NCI-H1694 treated with DMSO at 0.1 percent for 48 hours (cell line): ENCODE measurements at places on chromosomes 1 and 21.

DNA sequence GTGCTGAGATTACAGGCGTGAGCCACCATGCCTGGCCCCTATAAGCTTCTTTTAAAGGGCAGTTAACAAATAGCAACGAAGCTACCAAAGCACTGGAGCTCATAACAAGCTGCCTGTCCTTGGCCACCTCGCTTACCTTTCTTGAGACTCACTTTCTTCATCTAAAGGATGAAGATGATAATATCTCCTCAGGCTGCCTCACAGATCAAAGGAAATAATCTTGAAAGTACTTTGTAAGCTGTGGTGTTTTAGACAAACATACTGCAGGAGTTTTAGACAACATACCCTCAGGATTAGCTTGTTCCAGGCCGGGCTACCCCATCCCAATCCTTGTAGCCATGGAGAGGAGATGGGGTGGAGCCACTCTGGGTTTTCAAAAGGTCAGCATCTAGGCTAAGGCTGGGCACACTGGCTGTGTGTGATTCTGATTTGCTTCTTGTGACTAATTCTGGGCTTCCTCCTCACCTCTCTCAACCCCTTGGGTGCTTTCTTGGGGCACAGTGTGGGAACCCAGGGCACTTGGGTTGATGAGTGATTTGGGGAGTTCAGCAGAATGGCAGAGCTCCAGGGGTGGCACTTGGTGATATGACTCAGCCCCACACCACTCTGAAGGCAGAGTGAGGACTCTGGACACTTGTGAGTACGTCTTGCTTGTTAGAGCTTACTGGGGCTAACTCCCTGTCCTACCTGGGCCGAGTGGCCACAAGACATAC lies 5.2 kb downstream of the GPR25 start:
- DNase-seq = no peak

DNA sequence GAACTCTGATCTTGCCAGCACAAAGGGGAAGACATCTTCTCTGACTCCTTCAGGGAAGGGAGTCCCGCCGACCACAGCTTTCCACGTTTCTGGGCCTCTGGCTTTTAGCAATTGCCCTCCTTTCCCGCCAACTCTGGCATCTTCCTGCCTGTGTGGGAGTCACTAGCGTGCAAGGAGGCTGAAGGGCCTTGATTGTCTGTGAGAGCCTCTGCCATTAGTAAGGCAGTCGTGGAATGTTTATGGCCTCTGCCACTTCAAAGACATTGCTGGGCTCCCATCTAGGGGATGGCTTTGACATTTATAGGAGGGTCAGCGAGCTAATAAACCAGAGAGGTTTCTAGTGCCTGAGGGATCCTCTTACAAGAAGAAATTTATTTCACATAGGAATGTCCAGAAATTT lies 14.3 kb upstream of the PROK1 start:
- DNase-seq = no peak

DNA sequence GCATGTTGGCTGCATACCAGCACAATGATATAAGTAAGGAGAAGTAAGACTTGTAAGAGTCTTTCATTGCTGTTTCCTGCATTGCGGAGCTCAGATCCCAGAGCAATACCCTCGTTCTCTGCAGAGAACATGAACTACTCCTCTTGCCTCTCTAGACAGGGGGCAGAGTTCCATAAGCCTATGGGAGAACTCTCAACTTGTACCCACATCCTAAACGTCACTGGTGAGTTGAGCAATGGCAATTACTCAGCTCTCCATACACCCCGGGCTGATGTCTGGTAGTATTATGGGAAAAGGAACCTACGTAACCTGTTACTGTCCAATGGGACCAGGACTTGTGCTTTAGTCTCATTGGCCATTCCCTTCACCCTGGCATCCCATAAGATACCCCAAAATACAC lies 27.3 kb upstream of the ZNF496 start:
- no peak for DNase-seq

- DNase-seq = no peak
Measured at GRCh38 chr1:18955131-18955440, 1.4 kb downstream of the IFFO2 start.

DNA sequence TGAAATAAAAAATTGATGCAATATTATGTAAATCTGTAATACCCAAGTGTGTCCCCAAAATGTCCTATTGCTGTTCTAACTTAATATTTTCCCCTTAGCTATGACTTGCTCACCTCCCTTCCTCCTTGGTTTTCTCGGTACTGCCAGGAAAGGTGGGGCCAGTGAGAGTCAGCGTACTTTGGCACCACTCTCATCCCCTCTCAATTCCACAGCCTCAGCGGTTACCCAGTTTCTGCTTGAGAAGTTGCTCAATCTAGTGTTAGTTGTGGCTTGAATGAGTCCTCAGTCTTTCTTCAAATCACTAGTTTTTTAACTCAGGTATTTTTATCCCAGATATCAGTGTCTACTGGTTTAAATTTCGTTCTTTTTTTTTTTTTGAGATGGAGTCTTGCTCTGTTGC lies 32.3 kb downstream of the BCAS2 start:
- no peak for DNase-seq

- no peak for DNase-seq
Measured at GRCh38 chr1:14180738-14181137, 417.7 kb upstream of the KAZN start.

GRCh38 chr1:201655910-201656309 lies 117.0 kb downstream of the NAV1 start:
- no peak for DNase-seq

GRCh38 chr1:192256674-192257334 lies 60.0 kb upstream of the RGS21 start:
- DNase-seq = no peak

- DNase-seq = peak; percentile 84
Measured at GRCh38 chr1:153386500-153386901, 4.4 kb downstream of the S100A8 start.

DNA sequence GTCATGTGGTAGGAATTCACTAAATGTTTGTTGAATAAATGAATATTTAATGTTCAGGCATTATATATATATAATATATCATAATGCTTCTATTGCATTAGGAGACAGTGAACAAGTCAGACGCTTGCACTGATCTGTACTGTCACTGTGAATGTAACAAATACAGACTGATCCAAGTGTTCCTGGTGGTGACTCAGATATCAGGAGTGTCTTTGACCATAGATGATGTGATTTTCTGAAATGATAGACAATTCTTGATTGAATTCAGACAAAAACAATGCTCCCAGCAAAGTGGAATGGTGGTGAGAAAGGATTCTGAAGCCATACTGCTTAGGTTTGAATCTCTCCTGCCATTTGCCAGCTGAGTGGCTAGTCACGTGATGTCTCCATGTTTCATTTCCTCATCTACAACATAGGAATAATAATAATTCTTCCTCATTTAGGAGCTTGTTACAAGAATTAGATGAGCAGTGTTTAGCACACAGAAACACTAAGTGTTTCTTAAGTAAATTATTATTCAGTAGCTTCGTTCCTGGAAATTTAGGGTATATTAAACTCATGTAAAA lies 71.0 kb downstream of the OLFML2B start:
- DNase-seq = no peak

DNA sequence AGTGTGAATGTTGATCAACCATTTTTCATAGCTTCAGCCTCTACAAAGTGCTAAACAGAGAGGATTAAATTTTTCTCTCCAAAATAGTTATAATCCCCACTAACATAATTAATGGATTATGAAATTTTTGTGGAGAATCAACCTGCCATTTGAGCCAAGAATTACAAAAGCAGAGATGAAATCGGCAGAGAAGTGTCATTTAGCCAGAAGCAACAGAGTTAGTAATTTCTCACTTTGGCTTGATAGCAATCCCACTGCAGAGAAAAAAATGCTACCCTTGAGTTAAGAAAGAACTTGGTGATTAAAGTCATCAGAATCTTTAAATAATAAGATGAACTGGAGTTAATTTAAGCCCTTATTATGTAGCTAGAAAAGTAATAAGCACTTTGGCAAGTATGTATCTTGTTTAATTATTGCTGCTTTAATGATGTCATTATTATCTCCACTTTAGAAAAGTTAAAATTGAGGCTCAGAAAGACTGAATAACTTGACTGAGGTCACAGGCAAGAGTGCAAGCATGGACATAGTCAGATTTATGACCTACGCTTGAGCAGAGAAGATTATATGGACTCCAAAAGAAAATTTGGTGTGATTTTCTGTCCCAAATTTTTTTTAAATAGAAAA lies 37.3 kb downstream of the RGS4 start:
- DNase-seq = no peak

DNA sequence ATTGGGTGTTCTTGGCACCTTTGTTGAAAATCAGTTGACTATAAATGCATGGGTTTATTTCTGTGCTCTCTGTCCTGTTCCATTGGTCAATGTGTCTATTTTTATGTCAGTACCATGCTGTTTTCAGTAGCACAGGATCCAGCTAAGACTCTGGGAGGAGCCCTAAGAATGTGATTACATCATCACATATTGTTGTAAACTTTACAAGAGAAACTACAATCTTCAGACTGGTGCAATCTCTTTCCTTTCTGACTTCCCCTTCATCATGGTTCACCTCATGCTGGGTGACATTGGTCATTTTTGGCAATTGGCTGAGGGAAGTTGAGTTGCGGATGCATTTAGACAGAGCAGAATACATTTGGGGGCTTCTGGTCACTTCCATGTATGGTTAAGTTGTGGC lies 88.4 kb downstream of the C21orf91 start:
- DNase-seq = no peak

DNA sequence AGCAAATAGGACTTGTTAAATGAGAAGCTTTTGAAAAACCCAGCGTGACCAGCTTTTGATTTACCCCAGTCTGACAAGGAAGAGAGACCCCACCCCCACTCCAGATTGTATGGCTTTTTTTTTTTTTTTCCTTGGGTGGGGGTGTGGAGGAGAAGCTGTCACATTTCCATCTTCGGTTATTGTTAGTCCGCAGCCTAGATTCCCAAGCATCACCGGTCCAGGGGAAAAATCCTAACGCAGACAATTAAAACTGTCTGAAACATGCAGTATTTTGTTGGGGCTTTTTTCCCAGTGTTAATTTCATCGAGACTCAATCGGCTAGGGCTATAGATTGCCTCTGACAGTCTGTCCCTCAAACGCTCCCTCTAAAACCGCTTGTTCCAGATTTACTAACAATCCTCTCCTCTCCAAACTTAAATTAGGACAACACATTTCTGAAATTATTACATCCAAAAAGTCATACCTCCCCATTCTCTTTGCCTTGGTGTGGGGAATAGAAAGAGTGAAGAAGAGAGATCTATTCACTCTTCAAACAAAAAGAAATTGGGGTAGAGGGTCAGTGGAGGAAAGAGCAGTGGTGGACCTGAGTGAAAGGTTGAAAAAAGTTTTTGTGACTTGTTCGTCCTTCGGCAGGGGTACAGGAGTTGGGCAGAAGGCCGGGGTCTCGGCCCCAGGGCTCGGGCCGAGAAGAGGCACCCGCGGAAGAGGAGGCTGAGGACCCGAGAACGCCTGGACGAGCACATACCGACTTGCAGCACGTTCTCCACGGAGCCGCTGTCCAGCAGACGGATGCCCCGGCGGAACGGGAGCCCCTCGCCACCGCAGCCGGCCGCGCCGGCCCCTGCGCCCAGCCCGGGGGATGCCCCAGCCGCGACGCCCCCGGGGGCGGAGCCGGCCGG lies 1.1 kb downstream of the ZSWIM5 start:
- peak; percentile 73 for DNase-seq

- no peak for DNase-seq
Measured at GRCh38 chr1:246921481-246921880, 10.3 kb downstream of the AHCTF1 start.

- no peak for DNase-seq
Measured at GRCh38 chr1:243738020-243738419, 112.0 kb downstream of the AKT3 start.

- no peak for DNase-seq
Measured at GRCh38 chr1:35885961-35886558, 3.1 kb downstream of the AGO1 start.

DNA sequence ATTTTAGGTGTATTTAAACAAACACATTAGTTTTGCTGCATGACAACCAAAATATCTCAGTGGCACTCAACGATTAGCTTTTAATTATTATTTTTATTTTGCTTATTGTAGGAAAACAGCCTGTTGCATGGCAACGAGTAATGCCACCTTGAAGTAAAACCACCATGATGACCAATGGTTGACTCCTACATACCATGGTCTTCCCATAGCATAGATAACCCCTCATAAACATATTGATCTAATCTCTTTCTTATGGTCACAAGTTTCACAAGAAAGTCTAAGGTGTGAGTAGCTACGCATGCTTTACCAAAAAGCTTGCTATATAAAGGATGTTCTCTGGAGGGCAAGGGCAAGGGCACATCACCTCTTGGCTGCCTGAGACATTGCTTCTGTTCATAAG lies 61.5 kb upstream of the PTBP2 start:
- DNase-seq = no peak

DNA sequence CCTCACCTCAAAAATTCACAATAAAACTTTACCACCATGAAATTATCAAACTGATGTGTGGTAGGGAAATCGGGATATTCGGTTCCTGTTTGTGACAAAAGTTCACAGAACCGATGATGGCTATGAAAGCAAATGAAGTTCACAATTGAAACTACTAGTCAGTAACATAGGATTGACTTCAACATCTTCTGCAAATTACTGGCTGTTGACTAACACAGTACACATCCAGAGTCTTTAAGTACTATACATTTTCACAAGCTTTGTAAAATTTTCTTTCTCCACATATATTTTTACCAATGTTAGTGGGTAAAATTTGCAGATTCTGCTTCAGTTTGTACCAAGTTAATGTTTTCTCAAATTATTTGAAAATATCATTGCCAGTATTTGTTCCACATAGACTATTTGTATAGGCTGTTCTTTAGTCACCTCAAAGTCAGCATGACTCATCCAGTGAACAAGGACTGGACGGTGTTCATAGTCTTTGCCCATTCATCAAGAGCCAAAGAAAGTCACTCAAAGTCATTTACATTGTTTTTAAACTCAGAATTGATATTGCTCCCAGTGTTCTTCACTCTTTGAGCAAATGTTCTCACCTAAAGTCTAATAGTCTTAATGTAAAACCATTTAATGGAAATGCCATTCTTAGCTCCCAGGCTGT lies 213.4 kb downstream of the USP25 start:
- DNase-seq = no peak

DNA sequence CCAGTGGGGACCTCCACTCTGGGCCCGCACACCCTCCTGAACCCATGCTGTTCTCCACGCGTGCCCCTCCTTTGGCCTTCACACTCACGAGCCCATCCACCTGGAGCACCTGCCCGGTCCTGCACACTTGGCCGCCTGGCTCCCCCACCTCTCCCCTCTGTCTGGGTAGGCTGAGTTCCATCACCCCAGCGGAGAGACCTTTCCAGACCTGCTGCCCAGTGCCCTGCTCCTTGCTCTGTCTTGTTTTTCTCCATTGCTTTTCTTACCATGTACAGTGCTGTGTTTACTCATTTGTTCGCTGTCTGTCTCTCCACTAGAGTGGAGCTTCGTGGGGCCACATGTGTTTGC lies 351.0 kb upstream of the VAMP3 start:
- no peak for DNase-seq

GRCh38 chr1:47996406-47997226 lies 569 bp downstream of the TRABD2B start:
- DNase-seq = no peak

GRCh38 chr1:169546087-169546995 lies 39.9 kb downstream of the F5 start:
- peak; percentile 79 for DNase-seq
